ENCODE measurements at places on chromosomes 5 and 9.

GRCh38 chr9:113471566-113471965 is 8.0 kb downstream of the RGS3 start:
- no peak for DNase-seq

GRCh38 chr5:160479926-160480325 is 58.3 kb downstream of the PTTG1 start:
- no peak for DNase-seq

DNA sequence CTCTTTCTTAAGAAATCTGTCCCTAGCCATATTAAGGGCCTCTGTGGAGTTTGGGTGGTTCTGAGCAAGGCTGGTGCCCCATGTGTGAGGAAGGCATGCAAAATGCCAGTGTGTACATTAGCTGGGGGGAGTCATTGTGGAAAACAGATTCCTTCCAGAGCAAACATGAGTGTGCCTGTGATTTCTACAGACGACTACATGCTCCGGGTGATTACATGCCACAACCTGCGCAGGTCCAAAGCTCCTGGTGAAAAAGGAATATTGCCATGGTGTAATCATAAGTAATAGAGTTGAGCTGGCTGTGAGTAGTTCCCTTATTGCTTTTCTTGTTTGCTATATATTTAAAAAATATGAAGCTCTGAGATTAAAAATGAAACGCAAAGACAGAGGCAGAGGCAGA is 102.1 kb downstream of the ACER2 start:
- DNase-seq: no peak

- DNase-seq: no peak
Measured at GRCh38 chr5:179309751-179310320, 35.4 kb downstream of the ADAMTS2 start.

DNA sequence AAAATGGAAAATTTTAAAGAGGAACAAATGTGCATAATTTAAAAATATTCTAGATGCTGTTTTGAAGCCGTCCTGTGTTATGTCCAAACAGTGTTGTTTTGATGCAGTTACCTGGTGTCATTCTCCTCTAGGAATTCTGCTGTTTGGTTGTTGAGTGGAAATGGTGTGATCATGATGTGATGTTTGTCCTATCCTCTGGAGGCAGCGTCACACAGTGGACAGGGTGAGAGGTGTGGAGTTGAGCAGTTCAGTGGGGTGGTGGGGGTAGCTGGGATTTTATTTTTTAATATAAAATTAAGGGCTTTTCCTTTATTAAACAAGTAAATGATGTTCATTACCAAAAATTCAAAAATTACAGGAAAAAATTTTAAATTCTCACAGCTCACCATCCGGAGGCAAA is 31.2 kb downstream of the PRDM6 start:
- no peak for DNase-seq

Data from stimulated activated CD4-positive, alpha-beta T cell treated with anti-CD3 and anti-CD28 coated beads, Interleukin-15, amount 100 ng/mL, for 1 hour (primary cell).